Omental fat pad (tissue), 4 donors: ENCODE measurements at places on chromosomes 16 and 17. TPM values are rescaled to one million over a fixed set of nuclear protein-coding genes. Genes with fewer than 3 reads are reported as not detected.

CA7 gene
- not detected for total RNA-seq

- DNase-seq = no peak
Measured at GRCh38 chr17:45867171-45867570, 22.5 kb downstream of the SPPL2C start.

RUSF1 gene
- total RNA-seq = 47.2 TPM

GRCh38 chr16:26078716-26079355 is 387.1 kb downstream of the HS3ST4 start:
- DNase-seq = no peak

SMPD3 gene
- 5.9 TPM for total RNA-seq
